ENCODE measurements at places on chromosomes 5 and 9. TPM values are rescaled to one million over a fixed set of nuclear protein-coding genes. Genes with fewer than 3 reads are reported as not detected.

DNA sequence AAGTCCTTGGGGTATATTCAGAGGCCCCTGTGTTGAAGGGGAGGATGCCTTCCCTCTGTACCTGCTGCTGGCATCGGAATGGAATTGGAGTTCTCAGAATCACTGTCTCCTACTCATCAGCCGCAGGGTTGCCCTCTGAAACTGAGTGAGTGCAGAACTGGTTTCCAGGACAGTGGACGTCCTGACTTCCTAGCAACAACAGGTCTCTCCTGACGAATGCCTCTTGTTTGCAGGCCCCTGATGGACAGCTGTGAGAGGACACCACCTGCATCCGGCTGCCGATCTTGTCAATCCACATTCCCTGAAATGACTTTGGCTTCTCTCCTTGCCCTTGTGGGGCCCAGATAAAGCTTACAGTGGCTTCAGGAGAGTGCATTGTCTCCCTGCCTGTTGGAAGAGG is 274.5 kb downstream of the NSG2 start:
- H3K4me3 ChIP-seq: no peak overlapping the region
- H3K4me1 ChIP-seq: no peaks in the 10 kb centered on the region
- no peak for DNase-seq
- H3K27me3 ChIP-seq: peaks cover 26% of the 10 kb centered on the region
- H3K36me3 ChIP-seq: no peaks in the 10 kb centered on the region

DNA sequence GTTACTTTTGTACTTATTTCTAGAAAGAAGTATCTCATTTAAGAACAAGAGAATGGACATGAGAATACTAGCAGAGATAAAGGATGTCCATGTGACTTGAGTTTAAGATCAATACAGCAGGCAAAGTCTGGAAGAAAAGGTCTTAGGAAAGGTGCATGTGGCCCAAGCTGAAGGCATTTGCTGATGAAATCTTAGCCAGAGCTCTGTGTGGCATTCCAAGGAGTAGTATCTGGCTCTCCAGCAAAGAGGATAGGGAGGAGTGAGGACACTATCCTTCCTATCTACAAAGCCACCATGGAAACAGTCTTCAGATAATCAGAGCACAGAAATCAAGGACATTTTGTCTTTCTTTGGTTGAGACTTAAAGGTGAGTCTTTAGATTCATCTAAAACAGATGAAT is 244.1 kb upstream of the RGMB start:
- no peaks in the 10 kb centered on the region for H3K36me3 ChIP-seq

- DNase-seq: no peak
- H3K27me3 ChIP-seq: no peaks in the 10 kb centered on the region
- no peak overlapping the region for H3K27ac ChIP-seq
- no peak overlapping the region for H3K4me3 ChIP-seq
These were observed 91.3 kb downstream of the COMMD10 start for GRCh38 chr5:116176121-116176520.

- H3K4me1 ChIP-seq: peaks cover 24% of the 10 kb centered on the region
- no peak for DNase-seq
- peak overlapping the region; percentile 14 for H3K27ac ChIP-seq
- H3K4me3 ChIP-seq: no peak overlapping the region
These were observed 36.5 kb downstream of the ARHGEF37 start for GRCh38 chr5:149617760-149618306.

ZFYVE16 gene
- total RNA-seq: 22.9 TPM

ZNF346 gene
- 3.5 TPM for total RNA-seq

ENTPD8 gene
- not detected for total RNA-seq

Data from psoas muscle (tissue), 8 donors.